HepG2 (cell line): ENCODE measurements at places on chromosomes 16 and 17. TPM values are rescaled to one million over a fixed set of nuclear protein-coding genes. Genes with fewer than 3 reads are reported as not detected.

- DNase-seq, result peak; percentile 99
Observed at GRCh38 chr16:14364386-14365199, 265.5 kb downstream of the PARN start.

GRCh38 chr16:23310217-23310616 is 8.1 kb downstream of the SCNN1B start:
- no peak for DNase-seq

GRCh38 chr17:69117855-69118784 is 23.6 kb downstream of the ABCA6 start:
- DNase-seq, result no peak

- DNase-seq, result peak; percentile 75
Observed at GRCh38 chr17:77451894-77452852, 311.4 kb downstream of the SEC14L1 start.

DNA sequence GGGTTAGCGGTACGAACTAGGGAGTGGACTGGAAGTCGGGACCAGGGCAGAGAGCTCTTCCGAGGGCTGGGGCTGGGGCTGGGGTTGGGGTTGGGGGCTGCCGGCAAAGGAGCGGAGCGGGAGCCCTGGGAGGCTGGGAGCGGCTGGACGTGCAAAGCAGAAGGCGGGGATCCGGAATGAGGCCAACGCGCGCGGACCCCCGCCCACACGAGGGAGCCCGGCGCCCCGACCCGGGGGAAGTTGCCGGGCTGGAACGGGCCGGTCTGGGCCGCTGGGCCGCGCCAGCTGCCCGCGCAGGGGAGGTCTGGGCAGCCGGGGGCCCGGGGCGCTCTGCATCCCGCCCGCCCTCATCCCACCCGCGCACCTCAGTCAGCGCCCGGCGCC is 323 bp downstream of the ST3GAL2 start:
- no peak for DNase-seq

- no peak for DNase-seq
Observed at GRCh38 chr16:11171448-11171709, 84.6 kb downstream of the SOCS1 start.

The RND2 gene
- total RNA-seq, result 0.11 TPM in 2 replicates

The HLF gene
- 197 and 202 TPM in 2 replicates for total RNA-seq

GRCh38 chr17:76883744-76884525 is 15.7 kb downstream of the MGAT5B start:
- DNase-seq, result no peak

GRCh38 chr16:87844120-87844733 is 25.1 kb downstream of the SLC7A5 start:
- DNase-seq, result no peak

DNA sequence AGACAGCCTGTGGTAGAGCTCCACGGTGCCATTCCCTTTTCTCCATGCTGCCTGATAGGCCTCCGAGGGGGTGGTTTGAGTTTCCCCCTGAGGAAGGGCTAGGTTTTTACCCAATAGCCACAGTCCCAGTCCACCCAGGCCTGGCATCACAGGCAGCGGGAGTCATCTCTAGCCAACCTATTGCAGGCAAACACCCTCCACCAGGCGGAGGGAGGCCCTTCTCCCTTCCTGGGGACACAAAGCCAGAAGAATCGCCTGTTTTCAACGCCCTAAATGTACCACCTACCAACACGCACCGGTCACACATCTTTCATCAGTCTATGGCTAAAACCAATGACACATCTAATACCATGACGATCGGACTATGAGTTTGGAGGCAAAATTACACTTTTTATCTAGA is 7.4 kb downstream of the CSNK1D start:
- DNase-seq, result no peak

The CHAD gene
- not detected in 2 replicates for total RNA-seq

DNA sequence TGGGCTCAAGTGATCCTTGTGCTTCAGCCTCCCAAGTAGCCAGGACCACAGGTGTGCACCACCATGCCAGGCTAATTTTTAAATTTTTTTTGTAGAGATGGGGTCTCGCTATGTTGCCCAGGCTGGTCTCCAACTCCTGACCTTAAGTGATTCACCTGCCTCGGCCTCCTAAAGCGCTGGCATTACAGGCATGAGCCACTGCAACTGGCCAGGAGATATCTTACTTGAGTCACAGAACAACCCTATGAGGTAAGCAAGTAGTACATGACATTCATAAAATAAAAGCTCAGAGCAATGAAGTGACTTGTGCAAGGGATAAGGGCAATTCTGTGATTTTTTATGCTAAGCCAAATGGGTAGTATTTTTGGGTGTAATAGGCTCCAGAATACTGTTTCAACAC is 57.3 kb downstream of the CDC27 start:
- no peak for DNase-seq

The SAMD14 gene
- total RNA-seq, result 0.07 TPM in 1 of 2 replicates, not detected in the other

GRCh38 chr17:21246698-21247097 is 6.5 kb downstream of the NATD1 start:
- DNase-seq, result no peak

- no peak for DNase-seq
Observed at GRCh38 chr17:67401598-67402504, 24.8 kb downstream of the PITPNC1 start.

GRCh38 chr16:17334096-17334495 is 136.7 kb downstream of the XYLT1 start:
- no peak for DNase-seq

The JUP gene
- 20.6 and 20.9 TPM in 2 replicates for total RNA-seq

DNA sequence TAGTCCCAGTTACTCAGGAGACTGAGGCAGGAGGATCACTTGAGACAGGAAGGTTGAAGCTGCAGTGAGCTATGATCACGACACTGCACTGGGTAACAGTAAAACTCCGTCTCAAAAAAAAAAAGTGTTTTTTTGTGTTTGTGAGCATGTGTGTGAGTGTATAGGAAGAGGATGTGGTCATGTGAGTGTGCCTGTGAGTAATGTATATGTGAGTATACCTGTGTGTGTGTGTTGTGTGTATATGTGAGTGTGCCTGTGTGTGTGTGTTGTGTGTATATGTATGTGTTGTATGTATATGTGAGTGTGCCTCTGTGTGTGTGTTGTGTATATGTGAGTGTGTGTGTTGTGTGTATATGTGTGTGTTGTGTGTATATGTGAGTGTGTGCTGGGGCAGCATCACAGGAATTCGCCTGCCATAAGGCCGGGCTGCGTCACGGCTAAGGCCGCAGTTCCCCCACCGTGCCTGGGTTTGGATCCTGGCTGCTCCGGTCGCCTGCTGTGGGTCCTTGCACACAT is 21.4 kb upstream of the NPTX1 start:
- no peak for DNase-seq

DNA sequence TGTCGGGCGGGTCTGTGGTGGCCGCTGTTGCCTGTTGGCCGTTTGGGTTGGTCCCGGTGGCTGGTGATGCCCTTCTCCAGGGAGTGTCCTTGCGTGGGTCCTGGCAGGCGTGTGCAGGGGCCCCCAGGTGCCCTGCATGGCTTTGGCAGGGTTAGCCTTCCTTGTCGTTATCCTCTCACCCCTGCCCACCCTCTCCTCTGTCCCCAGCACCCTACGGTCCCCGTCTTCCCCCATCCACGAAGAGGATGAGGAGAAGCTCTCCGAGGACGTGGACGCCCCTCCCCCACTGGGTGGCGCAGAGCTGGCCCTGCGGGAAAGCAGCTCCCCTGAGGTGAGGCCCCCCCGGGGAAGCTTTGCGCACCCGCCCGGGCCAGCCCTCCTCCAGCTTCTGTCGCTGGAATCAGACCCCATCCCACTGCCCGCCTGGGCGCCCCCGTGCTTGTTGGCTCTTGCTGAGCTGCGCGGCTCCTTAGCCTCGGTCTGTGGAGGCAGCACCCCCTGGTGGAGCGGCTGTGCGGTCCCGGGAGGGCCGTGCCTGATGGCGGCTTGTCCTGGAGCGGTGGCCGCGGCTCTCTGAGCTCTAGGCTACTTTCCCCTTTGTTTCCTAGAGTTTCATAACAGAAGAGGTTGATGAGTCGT is 10.6 kb upstream of the NUDT16L1 start:
- peak; percentile 65 for DNase-seq

The NOXO1 gene
- 0.21 and 1.4 TPM in 2 replicates for total RNA-seq

The OR4D1 gene
- total RNA-seq, result not detected in 2 replicates

The SPATA22 gene
- not detected in 2 replicates for total RNA-seq

DNA sequence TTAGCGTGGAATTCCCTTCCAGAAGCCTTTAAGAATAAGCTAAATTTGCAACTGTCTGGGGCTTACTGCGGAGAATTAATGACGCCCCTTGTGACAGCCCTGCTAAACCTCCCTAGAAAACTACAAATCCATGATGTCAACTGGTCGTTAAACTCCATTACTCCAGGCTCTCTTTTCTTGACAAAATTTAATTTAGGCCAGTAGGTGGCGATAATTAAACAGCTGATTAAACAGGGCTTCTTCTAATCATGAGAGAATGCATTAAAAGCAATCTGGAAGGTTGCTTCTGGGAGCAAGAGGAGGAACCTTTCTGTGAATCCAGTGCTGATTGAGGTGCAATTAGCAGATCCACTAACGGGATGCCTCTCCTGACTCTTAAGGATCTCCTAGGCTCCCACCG is 8.1 kb upstream of the NLRP1 start:
- peak; percentile 33 for DNase-seq

The MYL4 gene
- total RNA-seq, result not detected in 2 replicates

GRCh38 chr17:75832652-75833400 is 11.4 kb downstream of the UNC13D start:
- DNase-seq, result no peak

DNA sequence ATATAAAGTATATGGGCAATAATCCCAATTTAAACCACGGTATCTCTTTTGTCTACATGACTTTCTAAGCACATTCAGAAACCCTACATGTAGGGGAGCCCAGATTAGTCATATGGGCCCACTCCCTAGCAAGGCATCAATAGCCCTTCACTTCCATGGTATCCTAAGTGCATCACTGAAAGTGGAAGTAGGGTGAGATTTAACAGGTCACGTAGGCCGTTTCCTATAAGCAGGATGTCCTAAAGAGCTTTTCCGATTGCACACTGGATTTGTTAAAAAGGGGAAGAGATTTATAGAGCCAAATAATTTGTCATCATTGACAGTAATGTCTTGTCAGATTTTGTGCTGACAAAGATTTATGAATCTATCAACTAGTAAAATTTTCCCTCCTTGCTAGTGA is 39.0 kb downstream of the CA4 start:
- DNase-seq, result no peak

DNA sequence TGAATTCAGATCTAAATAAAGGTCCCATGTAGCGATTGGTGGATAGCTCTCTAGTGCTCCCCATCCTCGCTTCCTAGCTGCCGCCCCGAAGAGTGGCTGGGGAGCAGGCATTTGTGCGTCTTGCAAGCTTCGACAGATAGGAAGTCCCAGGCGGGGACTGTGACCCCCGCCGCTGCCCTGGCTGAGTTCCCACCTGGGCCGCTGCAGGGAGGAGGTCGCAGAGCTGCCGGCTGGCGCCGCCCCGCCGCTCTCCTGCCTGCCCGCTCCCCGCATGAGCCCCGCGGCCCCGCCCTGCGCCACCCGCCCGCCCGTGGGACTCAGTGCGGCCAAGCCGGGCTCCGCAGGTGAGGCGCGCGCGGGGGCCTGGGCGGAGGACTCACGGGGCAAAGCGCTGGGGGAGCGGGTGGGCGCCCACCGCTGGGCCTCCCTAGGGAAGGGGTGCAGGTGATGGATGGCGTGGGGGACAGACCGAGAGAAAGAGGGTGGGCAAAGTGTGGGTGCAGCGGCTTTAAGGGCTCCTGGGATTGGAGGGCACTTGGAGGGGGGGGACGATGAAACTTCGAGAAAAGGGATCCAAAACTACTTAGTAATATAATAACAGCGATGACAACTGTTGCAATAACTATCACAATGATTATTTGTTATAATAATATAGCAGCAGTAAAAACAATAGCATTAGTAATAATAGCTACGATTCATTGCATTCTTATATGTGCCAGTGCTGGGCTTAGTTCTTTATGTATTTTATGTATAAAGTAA is at the start of gene OTOA:
TSS of gene OTOA (plus strand) at position 80 of the 759 bp plus-strand sequence. CDS start 14,547 bp downstream, outside the sequence.
- DNase-seq, result no peak

- no peak for DNase-seq
Observed at GRCh38 chr16:47043970-47044684, 70.7 kb upstream of the DNAJA2 start.
